ENCODE measurements at places on chromosomes 2 and 18.

DNA sequence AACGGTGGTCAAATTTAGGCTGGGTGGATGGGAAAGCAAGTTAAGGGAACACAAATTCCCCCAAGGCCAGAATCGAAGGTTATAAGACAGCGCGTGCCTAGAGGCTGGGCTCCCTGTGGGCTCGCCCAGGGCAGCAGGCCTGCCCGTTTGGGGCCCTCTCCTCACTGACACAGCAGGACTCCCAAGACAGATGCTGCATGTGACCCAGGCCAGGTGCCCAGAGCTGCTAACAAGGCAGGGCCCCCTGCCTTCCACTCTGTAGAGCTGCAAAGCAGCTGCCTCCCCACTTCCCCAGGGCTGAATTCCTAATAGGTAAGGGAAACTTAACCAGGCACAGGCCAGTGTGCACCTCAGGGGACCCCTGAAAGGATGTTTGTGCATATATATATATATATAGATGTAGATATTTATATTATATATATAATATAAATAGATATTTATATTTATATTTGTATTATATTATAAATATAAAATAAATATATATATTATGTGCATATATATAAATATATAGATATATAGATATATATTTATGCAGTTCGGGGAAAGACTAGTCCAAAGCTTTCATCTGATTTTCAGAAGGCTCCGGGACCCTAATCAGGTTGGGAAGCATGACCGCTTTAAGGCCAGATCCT, 43.7 kb downstream of the TMEM37 start:
- no peak for DNase-seq

DNA sequence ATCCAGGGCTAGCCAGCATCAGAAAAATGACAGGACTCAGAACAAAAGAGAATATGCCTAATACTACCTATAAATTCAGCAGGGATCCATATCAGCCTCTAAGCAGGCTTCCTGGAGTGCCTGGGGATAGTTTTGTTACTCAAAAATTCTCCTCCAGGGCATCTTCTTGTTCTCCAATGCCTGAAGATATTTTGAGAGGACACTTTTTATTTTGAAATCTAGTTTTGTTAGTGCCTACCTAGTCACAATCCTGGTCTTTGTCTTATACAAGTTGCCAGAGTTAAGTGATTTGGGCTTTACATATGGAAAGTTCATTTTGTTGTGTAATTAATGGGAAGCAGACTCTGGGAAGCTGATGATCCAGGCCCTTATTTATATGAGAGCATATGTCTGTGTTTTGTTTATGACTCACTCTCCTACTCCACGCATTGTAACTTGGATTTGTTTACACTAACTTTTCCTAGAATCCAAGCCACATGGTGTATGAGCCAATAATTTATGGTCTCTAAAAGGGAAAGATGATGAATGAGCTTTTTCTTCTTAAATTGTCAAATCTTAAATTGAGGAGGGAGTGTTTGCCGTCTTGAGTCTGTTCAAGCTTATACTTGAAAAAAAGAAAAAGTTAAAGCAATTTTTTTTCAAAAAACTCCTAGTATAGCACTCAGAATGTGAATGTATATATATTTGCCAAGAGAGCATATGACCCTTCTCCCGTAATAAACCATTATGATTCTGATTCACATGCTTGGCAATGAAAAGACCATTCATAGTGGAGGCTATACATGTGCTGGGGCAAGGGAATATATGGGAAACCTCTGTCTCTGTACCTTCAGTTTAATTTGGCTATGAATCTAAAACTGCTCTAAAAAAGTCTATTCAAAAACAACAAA, 370.3 kb downstream of the SETBP1 start:
- no peak for DNase-seq

DNA sequence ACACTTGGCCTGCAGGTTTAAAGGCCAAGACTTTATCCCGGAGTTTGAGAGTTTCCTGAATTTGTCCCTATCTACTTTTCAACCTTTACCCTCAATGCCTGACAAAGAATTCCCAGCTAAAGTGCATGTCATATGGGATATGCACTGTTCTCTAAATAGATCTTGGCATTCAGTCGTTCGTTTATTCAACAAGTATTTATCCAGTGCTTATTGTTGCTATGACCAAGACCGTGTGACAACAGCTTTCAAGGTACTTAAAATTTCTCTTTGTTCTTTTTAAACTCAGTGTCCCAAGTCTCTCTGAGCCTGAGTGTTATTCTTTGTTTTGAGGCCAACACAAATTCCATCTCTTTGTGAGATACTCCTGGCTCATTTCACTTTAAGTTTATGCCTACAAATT, 133.4 kb downstream of the RGPD3 start:
- DNase-seq = no peak

- no peak for DNase-seq
These were observed 81.4 kb downstream of the SNTG2 start for GRCh38 chr2:1032030-1032429.

DNA sequence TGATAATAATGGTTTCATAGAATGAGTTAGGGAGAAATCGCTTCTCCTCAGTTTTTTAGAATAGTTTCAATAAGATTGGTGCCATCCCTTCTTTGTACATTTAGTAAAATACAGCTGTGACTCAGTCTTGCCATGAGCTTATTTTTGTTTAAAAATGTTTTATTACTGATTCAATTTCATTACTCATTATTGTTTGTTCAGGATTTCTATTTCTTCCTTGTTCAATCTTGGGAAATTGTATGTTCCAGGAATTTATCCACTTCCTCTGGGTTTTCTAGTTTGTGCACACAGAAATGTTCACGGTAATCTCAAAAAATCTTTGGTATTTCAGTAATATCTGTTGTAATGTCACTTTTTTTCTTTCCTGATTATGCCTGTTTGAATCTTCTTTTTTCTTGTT, 371.5 kb upstream of the SETBP1 start:
- no peak for DNase-seq

- no peak for DNase-seq
These were observed 112.7 kb downstream of the SMAD2 start for GRCh38 chr18:47817795-47818077.

DNA sequence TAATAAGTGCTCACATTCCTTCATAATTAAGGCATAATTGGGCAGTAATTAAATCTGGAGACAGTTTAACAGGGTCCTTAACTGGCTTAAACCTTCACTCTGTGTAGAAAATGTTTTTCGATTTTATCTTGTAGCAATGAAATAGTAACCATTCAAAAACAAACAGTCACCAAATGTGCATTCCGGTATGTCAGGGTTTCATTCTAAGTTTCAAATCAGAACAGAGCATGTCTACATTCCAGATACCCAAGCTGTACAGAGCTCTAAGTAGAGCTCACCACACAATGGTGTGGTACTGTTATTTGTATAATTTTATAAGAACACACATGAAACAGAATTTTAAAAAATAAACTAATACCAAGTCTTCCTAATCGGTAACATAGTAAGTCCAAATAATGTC, 52.6 kb downstream of the SMAD2 start:
- DNase-seq = no peak

- peak; percentile 85 for DNase-seq
These were observed 187.5 kb upstream of the CRIM1 start for GRCh38 chr2:36168115-36168514.

DNA sequence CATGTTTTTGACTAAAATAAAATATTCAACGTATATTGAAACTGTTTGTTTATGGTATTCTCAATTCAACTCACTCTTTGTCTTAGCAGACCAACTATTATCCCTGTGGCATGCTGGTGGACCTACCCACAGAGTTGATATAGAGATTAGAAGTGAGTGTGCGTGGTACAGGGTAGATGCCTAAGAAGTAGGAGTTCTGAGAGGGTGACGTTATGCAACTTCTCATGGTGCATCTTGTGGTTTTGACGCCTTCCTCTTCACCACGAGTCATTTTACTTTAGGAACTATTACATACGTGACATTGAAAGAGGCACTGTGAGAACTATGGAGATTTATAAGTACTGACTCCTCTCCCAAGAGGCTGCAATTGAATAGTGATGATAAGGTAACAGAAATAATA, 26.6 kb upstream of the NAPG start:
- DNase-seq = peak; percentile 85

DNA sequence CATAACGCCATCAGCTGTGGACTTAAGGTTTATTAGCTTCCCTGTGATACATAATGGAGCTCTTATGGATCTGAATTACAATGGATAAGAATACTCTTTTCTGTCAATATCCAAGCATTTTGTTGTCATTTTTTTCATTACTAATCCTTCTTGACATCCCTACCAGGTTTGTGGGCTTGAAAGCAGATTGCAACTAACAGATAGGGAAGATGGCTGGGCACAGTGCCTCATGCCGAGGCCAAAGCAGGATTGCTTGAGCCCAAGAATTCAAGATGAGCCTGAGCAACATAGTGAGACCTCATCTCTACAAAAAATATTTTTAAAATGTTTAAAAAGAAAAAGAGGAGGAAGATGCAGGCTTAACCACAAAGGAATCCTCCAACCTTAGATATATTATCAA, 42.4 kb downstream of the ASXL2 start:
- DNase-seq = no peak

DNA sequence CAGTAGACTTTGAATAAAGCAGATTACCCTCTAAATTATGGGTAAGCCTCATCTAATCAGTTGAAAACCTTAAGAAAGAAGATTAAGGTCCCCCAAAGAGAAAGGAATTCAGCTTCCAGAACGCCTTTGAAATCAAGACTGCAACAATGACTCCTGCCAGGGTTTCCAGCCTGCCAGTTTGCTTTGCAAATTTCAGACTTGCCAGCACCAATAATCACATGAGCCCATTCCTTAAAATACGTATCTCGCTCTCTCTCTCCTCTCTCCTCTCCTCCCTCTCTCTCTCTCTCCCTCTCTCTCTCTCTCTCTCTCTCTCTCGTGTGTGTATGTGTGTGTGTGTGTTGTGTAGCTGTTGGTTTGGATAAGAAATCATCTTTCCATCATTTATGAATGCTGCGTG, 184.2 kb downstream of the PDE1A start:
- no peak for DNase-seq

GRCh38 chr2:176518823-176519222, 249.6 kb downstream of the MTX2 start:
- DNase-seq = no peak

- DNase-seq = no peak
These were observed 12.6 kb downstream of the SCN3A start for GRCh38 chr2:165191096-165191728.

GRCh38 chr2:240701736-240702639, 10.3 kb downstream of the AQP12A start:
- no peak for DNase-seq

- DNase-seq = no peak
These were observed 1344.2 kb downstream of the LRP1B start for GRCh38 chr2:140786585-140786984.

GRCh38 chr18:58863539-58864145, 1.0 kb upstream of the ZNF532 start:
- DNase-seq = peak; percentile 37

GRCh38 chr2:30149513-30149912, 2.7 kb downstream of the YPEL5 start:
- no peak for DNase-seq

DNA sequence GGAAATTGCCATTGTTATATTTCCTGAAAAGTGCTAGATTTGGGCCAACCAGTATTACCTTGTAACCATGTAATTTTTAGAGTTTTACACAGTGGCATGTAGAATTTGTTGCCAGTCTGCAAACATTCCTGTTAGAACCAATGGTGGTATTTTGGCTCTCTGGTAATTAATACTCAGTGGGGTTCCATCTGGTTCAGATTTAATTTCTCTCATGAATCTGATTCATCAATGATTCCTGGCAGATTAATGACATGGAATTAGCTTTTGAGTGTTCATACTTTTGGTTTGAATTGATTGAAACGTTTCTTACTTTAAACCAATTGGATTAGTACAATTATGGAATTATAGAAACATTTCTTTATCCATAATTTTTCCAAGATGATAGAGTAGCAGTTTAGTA, 93.2 kb downstream of the MC4R start:
- no peak for DNase-seq

DNA sequence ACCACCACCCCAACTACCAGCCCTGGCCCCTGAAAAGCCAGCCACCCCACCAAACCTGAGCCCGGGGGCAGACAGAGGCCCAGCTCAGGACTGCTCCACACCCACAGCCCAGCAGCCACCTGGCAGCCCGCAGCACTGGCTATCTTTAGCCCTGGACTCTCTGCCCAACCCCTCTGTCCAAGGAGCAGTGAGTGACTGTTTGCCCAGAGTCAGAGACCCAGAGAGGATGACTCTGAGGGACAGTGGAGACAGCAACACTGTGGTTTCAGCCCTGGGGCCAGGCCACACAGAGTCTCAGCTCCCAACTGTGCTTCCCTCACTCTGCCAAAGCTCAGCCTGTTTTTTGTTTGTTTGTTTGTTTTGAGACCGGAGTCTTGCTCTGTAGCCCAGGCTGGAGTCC, 32.6 kb downstream of the BIN1 start:
- DNase-seq = no peak

- no peak for DNase-seq
These were observed 586.5 kb upstream of the SLC8A1 start for GRCh38 chr2:41038408-41038807.

DNA sequence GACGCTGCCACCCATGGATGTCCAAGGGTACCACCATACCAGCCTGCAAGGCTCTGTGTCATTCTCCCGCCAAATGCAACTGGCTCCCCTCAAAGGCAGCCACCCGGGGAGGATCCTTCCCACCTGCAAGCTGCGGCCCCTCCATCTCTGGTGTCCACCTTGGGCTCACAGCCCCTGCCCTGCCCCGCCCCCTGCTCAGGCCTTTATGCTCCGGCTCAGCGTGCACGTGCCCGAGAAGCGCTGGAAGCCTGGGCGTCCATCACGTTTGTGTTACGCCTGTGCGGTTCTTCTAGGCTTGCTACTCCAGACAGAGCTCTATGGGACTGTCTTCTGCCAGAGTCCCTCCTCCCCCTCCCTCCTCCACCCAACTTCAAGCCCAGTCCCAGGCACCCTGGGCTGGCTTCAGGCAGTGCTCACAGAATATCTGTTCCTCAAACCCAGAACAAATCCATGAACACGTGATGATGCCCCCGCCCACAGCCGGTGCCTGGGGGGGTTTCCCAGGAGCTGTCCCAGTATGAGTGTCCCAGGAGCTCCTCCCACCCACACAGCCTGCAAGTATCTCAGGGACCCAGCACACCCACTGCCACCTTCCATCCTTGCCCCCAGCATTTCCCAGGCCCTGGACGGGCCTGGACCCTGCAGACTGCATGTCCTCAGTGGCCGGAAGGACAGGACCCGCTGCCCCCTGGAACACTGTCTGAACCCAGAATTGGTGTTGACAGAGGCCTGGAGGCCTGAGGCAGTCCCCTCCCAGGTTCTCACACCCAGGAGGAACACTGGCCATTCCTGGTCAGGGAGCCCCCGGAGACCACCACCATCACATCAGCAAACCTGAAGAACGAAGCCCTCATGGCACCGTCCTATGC, 30.3 kb downstream of the KIF1A start:
- DNase-seq = peak; percentile 14

- no peak for DNase-seq
These were observed 265.1 kb downstream of the MEIS1 start for GRCh38 chr2:66699793-66700676.

DNA sequence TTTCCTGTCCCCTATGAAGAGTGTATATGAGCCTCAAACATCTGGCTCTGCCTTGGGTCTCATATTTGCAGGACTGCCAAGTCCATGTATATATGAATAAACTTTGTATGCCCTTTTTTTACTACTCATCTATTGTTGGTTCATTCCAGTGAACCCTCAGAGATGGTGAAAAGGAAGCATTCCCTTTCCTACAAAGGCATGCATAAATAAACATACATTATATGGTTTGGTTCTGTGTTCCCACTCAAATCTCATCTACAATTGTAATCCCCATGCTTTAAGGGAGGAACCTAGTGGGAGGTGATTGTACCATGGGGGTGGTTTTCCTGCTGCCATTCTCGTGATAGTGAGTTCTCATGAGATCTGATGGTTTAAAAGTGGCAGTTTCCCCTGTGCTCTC, 534.2 kb downstream of the SPAG16 start:
- no peak for DNase-seq

- no peak for DNase-seq
These were observed 36.7 kb downstream of the DYNC1I2 start for GRCh38 chr2:171723716-171724683.

Measured in inflammatory macrophage treated with lipopolysaccharide for 4 hours (primary cell).